ENCODE measurements at places on chromosomes 11 and 22.

GRCh38 chr11:96014217-96014616, 90.3 kb upstream of the MTMR2 start:
- DNase-seq, result no peak

- DNase-seq, result no peak
These were observed 38.5 kb downstream of the DNAJC24 start for GRCh38 chr11:31408201-31408600.

DNA sequence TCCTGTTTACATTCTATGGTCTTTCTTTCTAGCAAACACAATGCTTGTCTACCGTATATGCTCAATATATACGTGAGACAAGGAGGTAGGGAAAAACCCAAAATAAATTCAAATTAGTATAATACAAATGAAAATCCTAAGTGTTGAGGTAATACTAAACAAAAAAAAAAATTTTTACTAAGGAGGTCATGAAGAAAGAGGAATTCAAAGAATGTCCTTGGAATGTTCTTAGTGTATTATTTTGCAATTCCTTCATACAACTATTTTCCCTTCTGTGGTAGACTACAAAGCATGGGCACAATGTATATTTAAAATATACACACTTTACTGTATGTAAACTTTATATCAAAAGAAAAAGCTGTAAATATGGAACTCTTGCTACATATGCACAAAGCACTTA, 36.4 kb downstream of the PIK3C2A start:
- peak; percentile 17 for DNase-seq

DNA sequence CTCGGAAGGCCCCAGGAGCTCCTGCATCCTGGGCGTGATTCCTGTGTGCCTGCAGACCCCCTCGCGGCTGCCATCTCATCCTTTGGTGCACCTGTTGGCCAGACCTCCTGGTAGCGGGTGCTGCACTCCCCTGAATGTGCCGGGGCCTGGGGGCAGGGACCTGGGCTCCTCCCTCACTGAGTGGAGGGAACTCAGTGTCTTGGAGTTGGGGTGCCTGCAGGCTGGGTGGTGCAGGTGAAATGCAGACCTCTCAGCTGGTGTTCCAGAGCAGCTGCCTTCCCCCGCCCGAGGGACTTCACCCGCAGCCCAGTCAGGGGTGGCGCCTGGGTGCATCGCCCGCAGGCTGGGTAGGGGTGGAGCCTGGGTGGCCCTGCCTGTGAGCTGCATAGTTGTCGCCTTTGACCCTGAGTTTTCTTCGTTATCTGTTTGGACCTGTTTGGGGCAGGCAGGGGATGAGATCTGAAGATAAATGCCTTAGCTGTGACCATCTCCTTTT, 31.4 kb downstream of the LRP5 start:
- DNase-seq, result no peak

GRCh38 chr11:130318031-130318673, 3.4 kb upstream of the ZBTB44 start:
- DNase-seq, result no peak

GRCh38 chr22:48849219-48849912, 978.3 kb downstream of the BRD1 start:
- no peak for DNase-seq

DNA sequence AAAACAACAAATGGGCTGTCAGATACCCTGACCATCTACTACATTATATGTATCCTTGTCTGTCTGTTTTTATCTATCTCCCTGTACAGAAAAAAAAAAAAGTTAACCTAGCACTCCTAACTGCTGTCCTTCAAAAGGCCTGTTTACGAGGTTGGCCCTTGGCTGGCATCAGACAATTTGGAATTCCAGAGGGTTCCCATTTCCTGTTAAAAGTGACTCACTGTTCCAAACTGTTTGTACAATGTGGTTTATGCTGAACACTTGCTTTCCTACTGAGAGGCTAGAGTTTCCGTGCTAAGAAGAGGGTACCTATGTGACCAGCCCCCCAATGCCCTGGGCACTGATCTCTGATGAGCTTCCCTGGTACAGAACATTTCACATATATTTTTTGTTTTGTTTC, 65.9 kb upstream of the HMGXB4 start:
- DNase-seq, result no peak

- no peak for DNase-seq
These were observed 64.5 kb downstream of the MCM5 start for GRCh38 chr22:35464399-35464798.

DNA sequence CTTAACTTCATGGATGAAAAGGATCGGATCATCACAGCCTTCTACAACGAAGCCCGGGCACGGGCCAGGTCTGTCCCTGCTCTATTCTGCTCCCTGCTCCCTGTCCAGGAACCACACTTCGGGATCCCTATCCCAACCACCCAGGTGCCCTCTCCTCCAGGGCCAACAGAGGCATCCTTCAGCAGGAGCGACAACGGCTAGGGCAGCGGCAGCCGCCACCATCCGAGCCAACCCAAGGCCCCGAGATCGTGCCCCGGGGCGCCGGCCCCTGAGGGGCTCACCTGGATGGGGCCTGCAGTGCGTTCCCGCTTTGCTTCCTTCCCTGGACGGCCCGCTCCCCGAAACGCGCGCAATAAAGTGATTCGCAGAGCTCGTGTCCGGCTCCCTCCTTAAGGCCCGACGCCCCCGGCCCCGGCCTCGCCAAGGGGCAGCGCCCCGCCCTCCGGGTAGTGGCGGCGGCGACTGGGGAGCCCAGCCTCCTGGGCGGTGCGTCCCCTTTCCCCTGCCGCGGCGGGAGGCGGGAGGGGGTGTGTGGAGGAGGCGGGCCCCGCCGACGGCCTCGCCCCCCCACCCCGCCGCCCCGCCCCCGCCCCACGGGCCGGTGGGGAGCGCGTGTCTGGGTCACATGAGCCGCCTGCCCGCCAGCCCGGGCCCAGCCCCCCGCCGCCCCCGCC, at the start of gene VEGFB:
TSS of gene VEGFB (plus strand) at position 672 of the 674 bp plus-strand sequence. CDS start 250 bp downstream, outside the sequence.
- no peak for DNase-seq

GRCh38 chr11:23604966-23605365, 744.7 kb upstream of the CCDC179 start:
- DNase-seq, result no peak
